ENCODE measurements at places on chromosomes 2 and 18.

GRCh38 chr2:95271381-95271971 lies 2.8 kb upstream of the PROM2 start:
- no peak for DNase-seq

DNA sequence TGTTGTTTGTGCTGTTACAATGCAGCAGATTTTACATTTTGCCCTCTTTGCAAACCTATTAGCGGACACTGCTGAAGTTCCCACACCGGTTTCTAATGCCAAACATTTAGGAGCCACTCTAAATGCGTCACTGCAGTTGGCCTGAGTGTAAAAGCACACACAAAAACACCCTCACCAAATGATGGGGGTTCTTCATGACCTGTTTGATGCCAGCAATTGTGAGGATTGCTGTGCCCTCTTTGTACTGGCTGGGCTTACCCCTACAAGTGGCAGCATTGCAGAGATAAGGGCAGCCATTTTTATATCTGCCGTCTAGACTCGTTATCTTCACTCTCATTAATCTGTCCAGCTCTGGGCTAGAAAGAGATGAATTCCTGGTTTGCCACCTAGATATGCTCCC lies 85.3 kb downstream of the NRP2 start:
- DNase-seq = no peak

DNA sequence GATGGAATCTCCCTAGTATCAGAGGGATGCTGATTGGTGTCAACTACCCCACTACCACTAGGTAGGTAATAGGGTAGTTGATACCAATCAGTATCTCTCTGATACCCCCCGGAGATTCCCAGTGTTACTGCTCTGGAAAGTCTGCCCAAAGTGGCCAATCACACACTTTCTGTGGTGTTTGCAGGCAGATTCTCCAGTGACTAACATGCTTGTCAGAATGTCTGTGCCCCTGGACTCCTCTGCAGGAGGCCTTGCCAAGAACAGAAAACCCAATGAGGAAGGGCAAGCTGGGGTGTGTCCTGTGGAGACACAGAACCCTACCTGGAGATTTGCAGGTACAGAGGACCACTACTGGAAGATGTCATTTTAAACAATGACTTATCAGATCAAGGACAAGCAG lies 135.1 kb downstream of the RIT2 start:
- DNase-seq = no peak

DNA sequence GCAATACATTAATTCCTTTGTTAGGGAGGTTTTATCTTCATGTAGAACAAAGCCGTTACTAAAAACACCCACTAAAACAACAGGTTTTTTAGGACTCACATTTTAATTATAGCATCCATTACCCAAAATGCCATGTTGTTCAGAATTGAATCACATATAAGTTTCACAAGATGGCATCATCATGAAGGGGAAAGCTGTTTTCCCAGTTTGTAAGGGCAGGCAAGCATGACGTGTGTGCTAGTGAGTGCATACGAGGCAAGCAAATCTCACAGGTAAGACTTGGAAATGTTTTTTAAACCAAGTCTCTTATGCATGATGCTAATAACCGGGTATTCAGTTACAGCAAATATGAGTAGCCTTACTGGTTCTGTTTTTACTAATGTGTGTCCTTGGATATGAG lies 111.8 kb upstream of the NFATC1 start:
- no peak for DNase-seq

- no peak for DNase-seq
Measured at GRCh38 chr2:237752761-237753165, 45.8 kb upstream of the RBM44 start.

DNA sequence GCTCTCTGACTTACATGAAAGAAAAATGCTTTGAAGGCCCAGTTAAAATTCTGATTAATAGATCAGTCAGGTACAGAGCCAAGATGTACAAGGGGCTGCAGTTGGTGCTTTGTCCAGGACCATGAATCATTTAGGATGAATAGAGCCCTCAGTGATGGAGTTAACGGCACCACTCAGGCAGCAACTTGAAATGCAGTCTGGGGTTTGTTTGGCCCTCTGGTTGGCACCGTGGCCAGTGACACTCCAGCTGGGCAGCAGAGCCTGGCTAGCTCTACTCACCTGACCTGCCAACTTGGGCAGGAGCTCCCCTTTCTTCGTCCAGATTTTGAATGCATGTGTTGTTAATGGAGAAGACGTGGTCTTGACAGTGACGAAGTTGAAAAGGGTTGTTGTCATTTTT lies 493.0 kb upstream of the ACVR2A start:
- peak; percentile 16 for DNase-seq

DNA sequence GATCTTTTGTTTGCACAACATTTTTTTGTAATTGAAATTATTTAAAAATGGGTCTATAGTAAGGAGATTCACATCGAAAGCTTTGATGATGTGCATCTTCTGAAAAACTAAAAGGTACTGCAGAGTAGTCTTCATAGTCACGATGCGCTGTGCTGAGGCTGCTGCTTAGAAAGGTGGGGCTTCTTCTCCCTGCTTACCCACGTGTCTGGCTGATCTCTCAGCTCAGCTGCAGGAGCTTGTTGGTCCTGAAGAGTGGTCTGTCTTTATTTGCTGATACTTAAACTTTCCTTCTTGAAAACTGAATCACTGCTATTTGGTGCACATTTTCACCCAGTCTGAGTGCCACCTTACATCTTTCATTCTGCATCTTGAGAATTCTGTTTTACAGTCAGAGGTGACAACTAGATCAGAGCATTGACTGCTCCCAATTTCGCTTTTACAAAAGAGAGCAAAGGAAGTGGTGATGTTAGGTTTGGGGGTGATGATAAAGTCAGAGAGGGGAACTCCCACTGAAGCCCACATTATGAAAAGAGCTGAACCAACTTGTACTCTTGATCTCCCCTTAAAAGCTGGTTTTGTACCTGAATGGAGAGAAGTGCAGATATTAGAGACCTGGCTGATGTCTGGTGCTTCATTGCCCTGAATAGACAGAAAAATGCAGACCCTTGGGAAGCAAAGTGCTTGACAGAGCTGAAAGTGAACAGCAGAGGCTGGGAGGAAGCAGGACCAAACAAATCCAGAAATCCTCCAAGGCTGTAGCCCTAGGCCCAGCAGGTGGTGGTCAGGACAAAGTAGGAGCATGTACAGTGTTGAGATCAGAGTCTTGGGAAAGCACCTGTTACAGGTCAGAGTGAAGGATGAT lies 984.5 kb downstream of the TSN start:
- no peak for DNase-seq

DNA sequence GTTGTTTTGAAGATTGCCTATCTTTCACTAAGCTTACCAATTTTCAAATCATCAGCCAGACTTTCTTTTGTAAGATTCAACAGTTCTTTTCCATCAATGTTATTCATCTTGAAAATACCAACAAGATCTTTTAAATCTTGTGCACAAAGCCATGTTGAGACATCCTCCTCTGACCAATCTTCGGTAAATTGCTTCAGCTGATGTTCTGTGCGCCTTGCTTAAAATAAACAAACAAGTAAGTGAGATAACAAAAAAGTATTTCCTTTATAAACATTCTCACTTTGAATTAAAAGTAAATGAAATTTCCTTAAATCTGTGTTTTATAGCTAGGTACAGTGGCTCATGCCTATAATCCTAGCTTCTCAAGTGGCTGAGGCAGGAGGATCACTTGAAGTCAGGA lies 30.3 kb downstream of the WDSUB1 start:
- DNase-seq = no peak

- DNase-seq = no peak
Measured at GRCh38 chr2:164964700-164965099, 9.4 kb upstream of the SLC38A11 start.

DNA sequence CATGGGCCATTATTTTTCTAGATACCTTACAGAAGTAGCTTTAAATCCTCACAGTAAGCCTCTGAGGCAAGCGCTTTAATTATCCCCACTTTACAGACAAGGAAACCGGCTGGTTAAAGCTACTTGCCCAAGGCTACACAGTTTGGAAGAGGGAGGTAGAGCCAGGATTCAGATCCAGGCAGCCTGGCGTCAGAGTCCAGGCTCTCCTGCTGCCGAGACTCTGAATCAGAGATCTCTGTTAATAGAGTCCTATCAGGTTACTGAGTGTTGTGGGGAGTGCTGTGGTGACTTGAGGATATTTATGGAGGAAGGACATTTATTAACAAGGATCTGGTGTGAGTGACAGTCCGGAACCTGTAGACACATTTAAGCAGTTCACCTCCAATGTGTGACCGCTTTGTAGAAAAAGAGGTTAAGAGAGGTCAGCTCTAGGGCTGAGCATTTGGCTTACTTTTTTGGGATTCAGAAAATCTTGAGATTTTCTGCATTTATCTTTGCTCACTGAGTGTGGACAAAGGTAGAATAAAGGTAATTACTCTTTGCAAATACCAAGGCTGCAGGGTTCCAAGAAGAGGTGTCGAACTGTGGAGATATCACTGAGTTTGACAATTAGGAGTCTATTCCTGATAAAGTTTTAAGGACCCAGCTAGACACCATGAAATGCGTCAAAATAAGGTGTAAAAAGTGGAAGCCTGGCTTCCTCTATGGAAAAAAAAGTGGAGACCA lies 1.6 kb upstream of the CEP192 start:
- no peak for DNase-seq

GRCh38 chr2:9235147-9236044 lies 28.8 kb downstream of the ASAP2 start:
- DNase-seq = no peak

GRCh38 chr2:60821587-60822302 lies 59.6 kb upstream of the REL start:
- no peak for DNase-seq

DNA sequence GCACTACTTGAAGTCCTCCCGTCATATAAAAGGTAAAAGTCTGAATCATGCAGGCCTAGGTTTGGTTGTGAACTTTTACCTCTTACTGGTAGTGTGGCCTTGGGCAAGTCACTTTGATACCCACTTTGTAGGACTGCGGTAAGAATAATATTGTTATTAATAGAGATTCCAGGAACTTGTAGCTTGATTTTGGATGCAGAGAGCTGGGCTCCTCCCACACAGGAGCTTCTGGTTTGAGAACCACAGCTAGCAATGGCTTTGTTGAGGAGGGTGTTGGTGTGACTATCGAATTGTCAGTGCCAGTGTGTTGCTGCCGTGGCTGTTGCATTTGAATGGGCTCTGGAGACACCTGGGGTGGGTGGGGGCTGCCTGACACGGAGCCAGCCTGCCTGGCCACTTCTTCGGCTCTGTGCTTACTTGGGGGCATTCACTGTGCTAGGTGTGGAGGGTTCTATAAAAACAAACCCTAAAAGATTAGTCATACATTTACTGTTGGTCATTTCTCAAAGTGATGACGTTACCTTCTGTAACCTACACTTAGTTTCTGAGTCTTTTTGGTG lies 38.5 kb downstream of the ASAP2 start:
- DNase-seq = no peak

- DNase-seq = no peak
Measured at GRCh38 chr2:101794141-101794540, 96.6 kb downstream of the MAP4K4 start.

DNA sequence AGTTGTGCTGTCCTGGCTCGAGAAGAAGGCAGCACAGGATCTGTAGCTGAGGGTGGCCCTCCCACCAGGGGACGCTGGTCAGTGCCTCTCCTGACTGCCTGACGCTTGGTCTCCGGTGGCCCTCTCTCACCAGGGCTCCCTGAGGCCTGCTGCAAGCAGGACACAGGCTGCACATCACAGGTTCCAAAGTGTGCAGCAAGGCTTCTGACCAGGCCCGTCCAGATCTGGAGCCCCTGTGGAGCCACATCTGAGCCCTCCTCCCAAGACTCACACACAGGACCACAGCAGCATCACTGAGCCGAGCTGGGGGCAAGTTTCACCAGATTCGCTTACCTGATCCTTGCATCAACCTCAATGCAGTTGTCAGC lies 12.1 kb downstream of the AMER3 start:
- DNase-seq = no peak

DNA sequence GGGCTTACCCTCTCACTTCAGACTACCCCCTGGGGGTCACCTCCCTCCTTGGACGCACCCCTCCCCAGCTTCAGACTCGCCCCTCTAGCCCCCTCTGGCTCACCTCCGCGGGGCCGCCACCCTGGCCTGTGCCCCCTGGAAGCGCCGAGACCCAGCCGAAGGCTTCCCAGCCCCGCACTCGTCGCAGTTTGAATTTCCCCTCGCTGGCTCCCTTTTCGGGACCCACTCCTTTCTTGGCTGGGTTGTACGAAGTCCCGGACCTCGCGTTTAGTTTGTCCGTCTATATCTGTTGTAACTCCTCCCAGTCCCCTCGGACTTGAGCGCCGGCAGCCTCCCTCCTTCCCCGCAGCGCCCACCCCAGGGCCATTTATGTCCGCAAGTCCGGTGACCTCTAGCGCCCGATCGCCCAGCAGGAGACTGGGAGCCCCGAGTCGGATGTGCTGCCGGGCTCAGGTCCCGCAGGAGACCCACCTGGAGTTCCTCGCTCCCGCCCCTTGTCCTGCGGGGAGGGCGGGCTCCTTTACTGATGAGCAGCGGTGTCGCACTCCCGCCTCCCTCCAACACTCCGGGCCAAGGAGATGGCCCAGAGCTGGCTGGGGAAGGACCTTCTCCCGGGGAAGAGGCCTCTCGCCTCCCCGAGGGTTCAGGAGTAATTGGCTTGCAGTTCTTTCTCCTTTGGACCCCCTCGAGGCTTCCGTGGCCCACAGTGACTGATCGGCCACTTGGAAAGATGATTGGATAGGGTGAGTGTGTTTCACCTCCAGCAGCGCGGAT lies 692 bp upstream of the RAX start:
- DNase-seq = no peak

- DNase-seq = no peak
Measured at GRCh38 chr2:233810385-233810784, 32.3 kb downstream of the MROH2A start.

DNA sequence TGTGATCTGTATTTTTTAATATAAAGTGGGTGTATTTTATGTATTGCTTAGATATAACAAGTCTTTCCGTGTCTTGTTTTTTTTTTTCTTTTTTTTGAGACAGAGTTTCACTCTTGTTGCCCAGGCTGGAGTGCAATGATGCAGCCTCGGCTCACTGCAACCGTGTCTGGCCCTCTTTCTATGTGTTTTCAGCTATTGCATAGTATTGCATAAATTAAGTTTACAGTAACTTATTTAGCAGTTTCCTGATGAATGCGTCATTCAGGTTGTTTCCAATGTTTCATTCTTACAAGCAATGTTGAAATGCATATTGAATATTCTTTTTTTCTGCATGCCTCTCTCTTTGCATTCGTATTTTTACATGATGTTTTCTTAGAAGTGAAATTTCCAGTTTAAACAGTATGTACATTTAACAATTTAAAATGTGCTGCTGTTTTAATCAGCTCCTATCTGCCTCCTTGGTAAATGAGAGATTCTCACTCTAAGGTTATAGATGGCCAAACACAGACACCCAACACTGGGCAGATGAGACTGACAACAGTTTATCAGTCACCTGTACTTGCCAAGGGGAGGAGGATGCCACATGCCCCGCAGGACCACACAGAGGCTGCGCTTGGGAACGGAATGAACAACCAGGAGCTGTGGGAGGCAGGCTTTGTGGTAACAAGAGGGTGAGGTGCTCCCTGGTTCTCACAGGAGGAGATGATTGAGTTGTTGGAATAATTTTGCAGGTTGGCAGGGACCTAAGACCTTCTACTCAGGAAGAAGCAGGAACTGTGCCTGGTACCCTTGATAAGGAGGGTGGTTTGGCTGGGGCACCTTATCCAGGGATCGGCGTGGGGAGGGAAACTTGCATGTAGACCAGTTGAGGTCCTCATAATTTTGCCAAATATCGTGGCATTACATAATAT lies 7.5 kb downstream of the SLC9A4 start:
- DNase-seq = no peak

Measured in SHP77 (cell line).